Endothelial cell (in vitro differentiated cells): ENCODE measurements at places on chromosomes 2 and 18. TPM values are rescaled to one million over a fixed set of nuclear protein-coding genes. Genes with fewer than 3 reads are reported as not detected.

WDR7 gene
- total RNA-seq: 42.0 TPM

DNA sequence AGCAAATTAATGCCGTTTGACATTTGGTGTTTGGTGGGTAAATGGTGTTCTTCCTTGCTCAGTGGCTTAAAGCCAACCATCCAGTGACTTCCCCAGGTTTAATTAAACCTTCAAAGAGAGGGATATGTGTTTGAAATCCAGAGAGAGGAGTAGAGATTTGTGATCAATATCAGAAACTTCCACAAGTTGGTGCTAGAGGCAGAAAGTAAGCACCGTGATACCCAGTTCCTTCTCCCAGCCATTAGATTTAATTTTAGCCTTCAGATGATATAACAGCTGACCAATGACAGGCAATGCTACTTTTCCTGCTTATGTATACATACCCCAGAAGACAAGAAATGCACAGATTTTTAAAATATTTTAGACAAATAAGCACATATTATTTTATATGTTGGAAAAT lies 398.5 kb downstream of the CDH2 start:
- no peaks in the 10 kb centered on the region for H3K4me1 ChIP-seq
- H3K36me3 ChIP-seq: no peaks in the 10 kb centered on the region
- DNase-seq: no peak
- H3K27me3 ChIP-seq: no peaks in the 10 kb centered on the region

IL1RL2 gene
- not detected for total RNA-seq

GKN1 gene
- not detected for total RNA-seq

DNA sequence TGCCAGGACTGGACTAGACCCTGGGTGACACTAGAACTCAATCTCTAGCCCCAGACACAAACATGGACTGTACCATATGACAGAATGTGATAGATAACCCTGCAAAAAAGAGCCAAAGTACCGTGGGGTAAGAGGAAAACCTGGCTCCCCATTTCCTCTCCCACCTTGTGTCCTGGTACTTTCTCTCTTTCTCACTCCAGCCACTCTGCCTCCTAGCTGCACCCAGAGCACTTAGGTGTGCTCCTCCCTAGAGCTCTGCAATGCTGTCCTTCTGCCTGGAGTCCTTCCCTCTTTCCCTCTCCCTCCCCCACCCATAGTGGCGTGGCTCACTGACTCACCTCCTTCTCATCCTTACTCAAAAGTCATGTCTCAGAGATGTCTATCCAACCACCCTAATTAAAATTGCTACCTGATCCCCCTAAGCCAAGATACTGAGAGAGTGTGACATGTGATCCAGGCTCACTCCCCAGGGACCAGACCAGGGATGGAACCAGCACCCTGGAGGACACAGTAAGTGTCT lies 171.3 kb downstream of the LOXHD1 start:
- no peak for DNase-seq
- H3K4me1 ChIP-seq: peaks cover 6% of the 10 kb centered on the region
- no peak overlapping the region for H3K27ac ChIP-seq
- H3K36me3 ChIP-seq: no peaks in the 10 kb centered on the region

DNA sequence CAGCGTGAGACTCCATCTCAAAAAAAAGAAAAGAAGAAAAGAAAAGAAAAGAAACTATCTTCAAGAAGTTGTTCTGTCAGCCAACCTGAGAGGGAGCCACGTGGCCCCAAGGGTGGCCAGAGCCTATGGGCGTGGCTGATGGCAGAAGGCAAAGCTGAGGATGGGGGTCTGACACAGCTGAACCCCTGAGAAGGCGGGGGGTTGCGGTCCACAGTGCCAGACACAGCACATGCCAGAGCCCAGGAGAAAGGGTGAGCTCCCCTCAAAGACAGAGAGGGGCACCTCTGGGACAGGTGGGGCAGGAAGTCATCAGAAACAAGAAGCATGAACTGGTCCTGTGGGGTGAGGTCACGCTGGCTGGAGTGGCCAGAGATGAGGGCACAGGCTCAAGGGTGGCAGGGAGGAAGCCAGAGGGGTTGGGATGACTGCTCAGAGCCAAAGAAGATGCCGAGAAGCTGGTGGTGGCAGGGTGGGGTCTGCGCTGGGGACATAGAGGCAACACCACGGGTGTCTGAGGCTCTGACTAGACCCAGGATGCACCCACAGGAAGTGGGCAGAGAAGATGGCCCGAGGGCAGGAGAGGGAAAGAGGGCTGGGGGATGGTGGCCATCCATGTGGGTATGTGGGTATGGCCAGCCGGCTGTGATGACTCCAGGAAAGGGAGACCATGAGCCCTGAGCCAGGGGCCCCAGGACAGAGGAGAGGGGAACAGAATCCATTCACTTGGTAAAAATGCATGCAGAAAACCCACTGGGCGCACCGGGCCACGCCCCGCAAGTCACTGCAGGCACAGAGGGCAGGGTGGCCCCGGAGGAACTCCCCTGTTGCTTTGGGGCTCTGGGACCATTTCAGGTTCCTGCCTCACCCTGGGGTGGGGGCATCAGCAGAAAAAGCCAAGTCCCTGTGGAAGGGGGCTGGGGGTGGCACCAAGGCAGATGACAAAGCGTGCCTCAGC lies 8.4 kb downstream of the KIF1A start:
- H3K4me3 ChIP-seq: no peak overlapping the region
- no peak for DNase-seq
- H3K27ac ChIP-seq: no peak overlapping the region
- H3K27me3 ChIP-seq: peaks cover 11% of the 10 kb centered on the region

GRCh38 chr2:36611316-36611990 lies 13.5 kb upstream of the FEZ2 start:
- H3K27ac ChIP-seq: no peak overlapping the region
- H3K36me3 ChIP-seq: no peaks in the 10 kb centered on the region
- no peak overlapping the region for H3K4me3 ChIP-seq
- peaks cover 1% of the 10 kb centered on the region for H3K27me3 ChIP-seq
- no peak for DNase-seq

AFF3 gene
- 12.2 TPM for total RNA-seq

DNA sequence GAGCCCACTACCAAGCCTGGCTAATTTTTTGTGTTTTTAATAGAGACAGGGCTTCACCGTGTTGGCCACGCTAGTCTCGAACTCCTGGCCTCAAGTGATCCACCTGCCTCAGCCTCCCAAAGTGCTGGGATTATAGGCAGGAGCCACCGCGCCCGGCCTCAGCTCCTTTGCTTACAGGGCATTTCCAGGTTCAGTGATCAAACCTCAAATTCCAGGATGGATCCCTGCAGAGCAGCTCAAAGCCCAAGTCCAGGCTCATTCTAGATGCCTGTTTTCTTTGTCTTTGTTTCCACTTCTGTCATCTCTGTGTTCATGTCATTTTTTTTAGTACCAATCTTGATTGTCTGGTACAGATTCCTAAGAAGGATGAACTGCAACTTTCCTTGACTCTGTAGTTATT lies 41.9 kb downstream of the TNFRSF11A start:
- DNase-seq: no peak
- H3K36me3 ChIP-seq: peaks cover 49% of the 10 kb centered on the region
- H3K27me3 ChIP-seq: no peaks in the 10 kb centered on the region
- no peaks in the 10 kb centered on the region for H3K4me1 ChIP-seq

GRCh38 chr2:18378020-18378653 lies 182.3 kb downstream of the RDH14 start:
- H3K27ac ChIP-seq: no peak overlapping the region

- H3K27me3 ChIP-seq: peaks cover 15% of the 10 kb centered on the region
- no peak overlapping the region for H3K4me3 ChIP-seq
- no peaks in the 10 kb centered on the region for H3K4me1 ChIP-seq
- no peaks in the 10 kb centered on the region for H3K36me3 ChIP-seq
- no peak for DNase-seq
Measured at GRCh38 chr18:79552696-79553095, 126.9 kb upstream of the CTDP1 start.

- H3K27me3 ChIP-seq: peaks cover 16% of the 10 kb centered on the region
- H3K4me3 ChIP-seq: no peak overlapping the region
- H3K36me3 ChIP-seq: no peaks in the 10 kb centered on the region
- H3K4me1 ChIP-seq: peaks cover 2% of the 10 kb centered on the region
- H3K27ac ChIP-seq: no peak overlapping the region
Measured at GRCh38 chr2:219457784-219458369, 23.2 kb downstream of the SPEG start.

LCLAT1 gene
- 20.9 TPM for total RNA-seq

C18orf54 gene
- 19.2 TPM for total RNA-seq

DNA sequence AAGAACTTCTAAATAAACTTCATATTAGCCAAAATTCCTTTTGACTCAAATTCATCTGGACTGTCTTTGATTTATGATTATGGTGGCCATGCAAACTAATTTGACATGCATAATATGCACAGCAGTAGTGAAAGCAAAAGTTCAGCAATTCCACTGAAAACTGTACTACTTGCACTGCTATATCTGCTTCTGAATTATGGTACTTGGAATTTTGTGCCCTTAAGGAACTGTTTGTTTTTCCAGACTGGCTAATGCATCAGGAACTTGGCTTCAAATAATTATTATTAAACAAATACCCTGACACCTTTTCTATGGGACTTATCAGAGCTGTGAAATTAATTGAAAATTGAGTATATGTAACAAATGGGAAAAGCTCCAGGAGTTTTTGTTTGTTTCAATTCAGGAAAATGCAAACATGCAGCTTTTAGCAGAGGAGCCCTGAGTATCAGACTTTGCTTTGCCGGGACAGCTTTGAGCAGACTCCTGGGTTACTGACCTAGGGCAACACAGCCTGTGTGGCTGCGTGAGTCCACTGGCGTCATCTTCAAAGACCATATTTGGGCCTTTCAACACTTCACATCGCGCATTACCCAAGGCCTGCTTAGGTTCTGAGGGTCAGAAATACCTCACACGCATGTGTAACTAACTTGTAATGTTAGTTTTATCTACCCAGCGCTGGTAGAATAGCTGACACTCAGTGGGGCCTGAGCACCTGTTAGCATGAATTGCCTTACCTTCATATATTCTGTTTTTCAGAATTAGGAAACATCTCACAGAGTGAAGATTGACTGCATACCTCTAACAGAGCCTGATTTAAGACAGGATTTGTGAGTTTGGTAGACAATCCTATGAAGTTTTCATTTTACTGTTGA lies 35.4 kb downstream of the CFAP221 start:
- DNase-seq: no peak
- no peaks in the 10 kb centered on the region for H3K36me3 ChIP-seq
- H3K27ac ChIP-seq: no peak overlapping the region

DNA sequence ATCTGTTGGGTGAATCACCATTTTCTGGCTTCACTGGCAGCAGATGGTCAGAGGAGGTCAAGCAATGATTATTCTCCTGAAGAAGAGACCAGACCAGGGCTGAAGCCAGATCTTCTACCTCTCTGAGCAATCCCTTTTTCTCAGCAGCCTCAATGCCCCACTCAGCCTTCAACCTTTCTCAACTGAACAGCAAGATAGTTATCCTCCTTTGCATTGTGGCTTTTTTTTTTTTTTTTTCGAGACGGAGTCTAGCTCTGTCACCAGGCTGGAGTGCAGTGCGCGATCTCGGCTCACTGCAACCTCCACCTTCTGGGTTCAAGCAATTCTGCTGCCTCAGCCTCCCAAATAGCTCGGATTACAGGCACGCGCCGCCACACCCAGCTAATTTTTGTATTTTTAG lies 50.5 kb downstream of the ZFP36L2 start:
- DNase-seq: no peak
- H3K36me3 ChIP-seq: peaks cover 9% of the 10 kb centered on the region
- H3K4me3 ChIP-seq: no peak overlapping the region
- peak overlapping the region; percentile 30 for H3K27ac ChIP-seq

DNA sequence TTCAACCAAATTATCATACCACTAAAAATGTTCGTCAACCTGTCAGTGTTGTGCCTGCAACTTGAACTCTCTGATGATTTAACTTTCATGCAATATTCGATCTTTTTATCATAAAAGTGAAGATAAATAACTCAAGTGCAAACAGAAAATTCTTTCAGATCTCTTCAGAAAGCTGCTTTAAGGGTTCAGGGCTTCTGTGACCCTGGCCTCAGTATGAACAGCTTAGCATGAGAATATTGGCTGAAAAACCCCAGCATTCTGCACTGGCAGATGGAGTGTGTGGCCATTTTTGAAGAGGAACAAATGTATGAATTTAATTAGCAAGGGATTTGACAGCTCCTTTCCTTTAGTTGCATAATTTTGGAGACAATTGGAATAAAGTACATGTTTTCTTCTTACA lies 851.4 kb upstream of the SOX11 start:
- no peak overlapping the region for H3K27ac ChIP-seq
- H3K4me1 ChIP-seq: no peaks in the 10 kb centered on the region
- no peaks in the 10 kb centered on the region for H3K27me3 ChIP-seq
- H3K36me3 ChIP-seq: no peaks in the 10 kb centered on the region
- no peak overlapping the region for H3K4me3 ChIP-seq

CNGA3 gene
- total RNA-seq: 0.10 TPM

ADCYAP1 gene
- 18.5 TPM for total RNA-seq

DHRS9 gene
- total RNA-seq: not detected
